ENCODE measurements at places on chromosomes 4 and X.

- DNase-seq, result no peak
These were observed 44.1 kb upstream of the FRMD7 start for GRCh38 chrX:132171881-132172280.

DNA sequence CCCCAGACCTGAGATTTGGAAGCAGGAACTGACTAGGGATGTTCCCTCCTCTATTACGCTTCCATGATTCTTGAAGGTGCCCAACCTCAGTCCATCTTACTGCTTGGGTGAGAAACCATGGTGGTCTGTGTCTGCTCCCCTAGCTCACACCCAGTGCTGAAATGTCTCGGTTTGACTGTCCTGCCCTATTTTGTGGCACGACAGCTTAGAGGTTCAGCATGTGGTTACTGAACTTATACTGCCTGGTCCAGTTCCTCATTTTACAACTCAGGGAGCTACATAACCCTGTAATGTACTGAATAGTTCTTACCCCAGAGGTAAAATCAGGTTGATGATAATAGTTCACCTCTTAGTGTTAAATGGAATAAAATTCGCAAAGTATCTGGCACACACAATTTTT lies 203.1 kb downstream of the RBM46 start:
- no peak for DNase-seq

DNA sequence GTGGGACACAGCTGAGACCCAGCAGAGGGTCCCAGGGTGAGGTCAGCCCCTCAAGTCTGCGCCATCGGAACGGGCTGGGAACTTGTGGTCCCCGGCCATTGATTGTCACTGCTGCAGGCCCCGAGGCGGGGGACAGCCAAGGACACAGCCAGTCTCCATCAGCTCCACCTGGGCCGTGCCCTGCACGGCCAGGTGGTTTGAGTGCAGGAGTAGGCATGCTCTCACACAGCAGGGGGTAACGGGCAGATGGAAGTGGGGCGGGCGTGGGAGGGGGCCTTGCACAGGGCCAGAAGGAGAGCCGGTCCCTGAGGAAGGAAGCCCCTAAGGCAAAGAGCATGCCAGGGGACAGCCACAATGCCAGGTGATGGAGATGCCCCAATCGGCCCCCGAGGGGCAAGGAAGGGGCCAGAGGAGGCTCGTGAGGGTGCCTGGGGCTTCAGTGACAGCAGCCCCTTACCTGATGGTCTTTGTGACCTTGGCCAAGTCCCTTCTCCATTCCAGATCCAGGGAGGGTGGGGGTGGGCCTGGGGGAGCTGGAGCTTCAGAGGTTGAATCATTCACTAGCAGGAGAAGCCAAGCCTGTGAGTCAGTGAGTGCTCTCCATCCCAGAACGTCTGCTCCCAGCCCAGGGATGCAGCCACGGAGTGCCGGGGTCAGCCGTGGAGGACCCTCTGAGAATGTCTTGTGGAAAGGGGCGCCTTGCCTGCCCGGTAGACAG lies 2.3 kb downstream of the ATP2B3 start:
- DNase-seq, result no peak

- no peak for DNase-seq
These were observed 245.3 kb downstream of the HS3ST1 start for GRCh38 chr4:11183356-11183740.

DNA sequence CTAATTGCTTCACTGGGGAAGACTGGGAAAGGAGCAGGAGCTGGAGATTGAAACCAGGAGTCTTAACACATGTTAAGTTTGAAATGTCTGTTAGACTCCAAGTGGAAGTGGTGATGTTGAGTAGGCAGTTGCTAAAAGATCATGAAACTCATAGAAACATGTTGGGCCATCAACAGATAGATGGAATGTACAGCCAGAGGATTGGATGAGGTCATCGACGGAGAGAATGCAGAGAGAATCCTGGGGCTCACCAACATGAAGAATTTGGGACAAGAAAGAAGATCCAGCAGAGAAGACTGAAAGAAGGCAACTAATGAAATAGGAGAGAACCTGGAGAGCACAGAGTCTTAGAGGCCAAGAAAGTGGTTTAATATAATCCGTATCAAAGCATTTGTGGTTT lies 19.4 kb upstream of the TSPAN5 start:
- DNase-seq, result no peak

- DNase-seq, result peak; percentile 34
These were observed 248.1 kb downstream of the EVC2 start for GRCh38 chr4:5460106-5460801.

GRCh38 chr4:183571350-183571941 lies 66.6 kb downstream of the ING2 start:
- DNase-seq, result no peak

DNA sequence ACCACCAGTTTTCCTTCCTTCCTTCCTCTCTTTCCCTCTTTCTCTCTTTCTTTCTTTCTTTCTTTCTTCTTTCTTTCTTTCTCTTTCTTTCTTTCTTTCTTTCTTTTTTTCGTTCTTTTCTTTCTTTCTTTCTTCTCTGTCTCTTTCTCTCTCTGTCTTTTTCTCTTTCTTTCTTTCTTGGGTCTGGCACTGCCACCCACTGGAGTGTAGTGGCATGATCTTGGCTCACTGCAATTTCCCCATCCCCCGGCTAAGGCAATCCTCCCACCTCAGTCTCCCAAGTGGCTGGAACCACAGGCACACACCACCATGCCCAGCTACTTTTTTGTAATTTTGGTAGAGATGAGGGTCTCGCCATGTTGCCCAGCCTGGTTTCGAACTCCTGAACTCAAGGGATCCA lies 51.6 kb upstream of the NHS start:
- DNase-seq, result no peak

DNA sequence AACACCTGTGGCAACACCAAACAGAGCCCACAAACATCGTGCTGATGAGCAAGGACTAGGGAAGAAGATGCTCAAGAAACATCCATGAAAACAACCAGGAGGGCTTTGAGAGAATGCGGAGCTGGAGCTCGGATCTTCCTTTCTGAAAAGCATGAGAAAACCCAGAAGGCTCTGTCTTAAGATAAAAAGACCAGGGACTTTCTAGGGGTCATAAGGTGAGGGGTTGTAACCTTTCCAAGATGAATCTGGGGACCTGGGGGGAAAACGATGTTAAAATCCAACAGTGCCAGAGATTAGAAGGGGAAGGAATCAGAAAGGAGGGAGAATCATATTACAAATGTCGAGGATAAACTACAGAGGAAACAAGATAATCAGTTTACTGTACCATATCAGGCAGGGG lies 10.1 kb downstream of the GK2 start:
- no peak for DNase-seq

GRCh38 chrX:37820646-37821045 lies 26.7 kb downstream of the DYNLT3 start:
- DNase-seq, result no peak

- DNase-seq, result no peak
These were observed 63.8 kb upstream of the ATOH1 start for GRCh38 chr4:93764639-93765246.

- no peak for DNase-seq
These were observed 237.5 kb upstream of the GLRA2 start for GRCh38 chrX:14291666-14292500.

DNA sequence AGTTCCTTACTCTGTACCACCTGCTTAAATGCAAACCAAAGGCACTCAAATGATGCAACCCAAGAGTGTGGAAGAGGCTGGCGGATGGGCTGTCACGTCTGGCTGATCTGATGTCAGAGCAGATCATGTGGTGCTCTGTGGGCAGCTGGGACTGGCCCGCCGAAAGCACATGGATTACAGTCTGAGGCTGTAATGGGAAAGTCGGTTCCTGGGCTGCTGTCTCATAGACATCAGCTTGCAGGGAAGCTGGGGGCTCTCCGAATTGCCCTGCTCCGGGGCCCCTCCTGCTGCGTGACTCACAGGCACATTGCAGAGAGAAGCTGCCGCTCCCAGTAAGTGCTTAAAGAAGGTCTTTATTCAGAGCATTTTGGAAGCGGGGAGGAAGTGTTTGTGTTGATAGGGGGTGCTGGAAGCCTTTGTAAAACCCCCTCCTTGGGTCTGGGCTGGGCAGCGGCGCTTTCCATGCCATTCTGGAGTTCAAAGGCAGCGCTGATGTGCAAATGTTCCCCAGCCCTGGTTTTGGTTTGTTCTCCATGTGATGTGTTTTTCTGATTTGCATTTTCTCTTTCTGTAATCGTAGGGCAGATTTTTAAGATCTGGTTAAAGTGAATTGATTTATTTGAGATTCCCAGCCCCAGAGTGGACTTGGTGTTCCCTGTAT lies 181.1 kb downstream of the LARP7 start:
- DNase-seq, result peak; percentile 38

DNA sequence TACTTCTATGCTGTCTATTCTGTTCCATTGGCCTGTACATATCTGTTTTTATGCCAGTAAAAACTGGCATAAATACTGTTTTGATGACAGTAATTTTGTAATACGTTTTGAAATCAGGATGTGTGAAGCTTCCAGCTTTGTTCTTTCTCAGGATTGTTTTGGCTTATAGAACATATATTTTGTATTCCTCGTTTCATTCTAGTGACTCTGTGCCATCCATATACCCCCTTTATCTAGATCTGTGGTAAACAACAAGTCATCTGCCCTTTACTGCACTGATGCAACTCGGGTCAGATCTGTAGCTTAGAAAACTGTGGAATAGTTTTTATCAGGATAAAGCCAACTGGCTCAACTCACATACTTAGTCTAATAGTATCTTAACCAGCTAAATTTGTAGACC lies 233.7 kb downstream of the PRDM5 start:
- DNase-seq, result no peak

DNA sequence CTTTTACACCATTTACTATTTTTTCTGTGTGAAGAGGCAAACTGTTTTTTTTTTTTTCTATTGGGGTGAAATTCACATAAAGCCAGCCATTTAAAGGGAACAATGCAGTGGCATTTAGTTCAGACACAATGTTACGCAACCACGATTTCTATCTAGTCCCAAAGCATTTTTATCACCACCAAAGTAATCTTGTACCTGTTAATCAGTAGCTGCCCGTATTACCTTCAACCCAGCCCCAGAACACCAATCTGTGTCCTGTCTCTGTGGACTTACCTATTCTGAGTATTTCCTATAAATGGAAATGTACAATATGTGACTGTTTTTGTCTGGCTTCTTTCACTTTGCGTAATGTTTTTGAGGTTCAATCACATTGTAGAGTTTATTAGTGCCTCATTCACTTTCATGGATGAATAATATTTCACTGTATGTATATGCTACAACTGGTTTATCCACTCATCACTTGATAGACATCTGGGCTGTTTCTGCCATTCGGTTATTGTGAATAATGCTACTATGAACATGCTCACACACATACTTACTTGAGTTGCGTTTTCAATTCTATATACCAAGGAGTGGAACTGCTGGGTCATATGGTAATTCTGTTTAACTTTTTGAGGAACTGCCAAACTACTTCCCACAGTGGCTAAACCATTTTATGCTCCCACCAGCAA lies 116.2 kb downstream of the CDS1 start:
- DNase-seq, result no peak

DNA sequence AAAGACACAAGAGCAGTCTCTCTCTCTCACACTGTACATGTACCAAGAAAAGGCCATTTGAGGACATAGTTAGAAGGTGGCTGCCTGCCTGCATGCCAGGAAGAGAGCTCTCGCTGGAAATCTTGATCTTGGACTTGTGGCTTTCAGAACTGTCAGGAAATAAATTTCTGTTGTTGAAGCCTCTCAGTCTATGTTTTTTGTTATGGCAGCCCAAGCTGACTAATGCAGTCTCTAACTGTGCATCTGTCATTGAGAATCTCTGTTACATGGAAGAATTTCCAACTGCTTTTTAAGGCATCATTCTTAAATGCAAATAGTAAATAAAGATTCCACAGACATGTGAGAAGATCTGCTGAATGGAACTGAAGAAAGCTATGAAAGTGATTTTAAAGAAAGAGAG lies 198.3 kb downstream of the PCDH10 start:
- no peak for DNase-seq

- no peak for DNase-seq
These were observed 38.9 kb downstream of the AFF1 start for GRCh38 chr4:86973668-86974067.

All from activated T-cell treated with anti-CD3 and anti-CD28 coated beads, Interleukin-2, amount 50 U/mL, for 24 hours (primary cell).